Suppressor macrophage treated with lipopolysaccharide for 1 hour (primary cell): ENCODE measurements at places on chromosomes 1 and 21.

DNA sequence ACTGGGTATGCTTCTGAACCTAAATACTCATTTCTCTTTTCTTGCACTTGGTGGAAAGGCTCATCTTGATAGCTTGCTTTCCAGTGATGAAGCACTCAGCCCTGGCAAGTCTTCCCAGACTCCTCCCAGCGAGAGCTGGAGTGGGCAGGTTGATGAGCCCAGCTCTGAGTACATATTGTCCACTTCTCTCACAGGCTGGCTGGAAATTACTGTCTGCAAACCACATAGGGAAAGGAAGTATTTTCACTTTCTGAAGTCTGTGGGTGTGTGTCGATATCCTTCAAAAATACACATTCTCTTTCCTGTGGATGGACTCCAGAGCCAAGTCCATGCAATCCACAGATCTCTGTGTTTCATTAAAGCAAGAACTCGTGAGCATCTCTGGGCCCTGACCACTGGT, 38.7 kb upstream of the CNTN2 start:
- peak; percentile 22 for DNase-seq

GRCh38 chr1:95809391-95809790, 575.4 kb downstream of the RWDD3 start:
- no peak for DNase-seq

- DNase-seq: no peak
Measured at GRCh38 chr1:189654906-189655305, 822.8 kb downstream of the BRINP3 start.

DNA sequence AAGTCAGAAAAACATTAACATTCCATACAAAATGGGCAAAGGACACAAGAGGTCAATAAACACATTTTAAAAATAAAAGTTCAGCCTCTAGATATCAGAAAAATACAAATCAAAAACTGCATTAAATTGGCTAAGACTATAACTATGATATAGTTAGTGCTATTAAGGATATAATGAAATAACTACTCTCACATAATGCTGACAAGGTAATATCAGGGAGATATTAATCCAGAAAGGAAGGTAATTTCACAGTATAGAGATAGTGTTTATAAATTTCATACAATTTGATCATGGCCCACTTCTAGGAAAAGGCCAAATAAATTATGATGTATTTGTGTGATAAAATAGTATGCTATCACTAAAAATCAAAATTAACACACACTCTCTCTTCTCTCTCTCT, 61.8 kb downstream of the LBR start:
- DNase-seq: no peak

DNA sequence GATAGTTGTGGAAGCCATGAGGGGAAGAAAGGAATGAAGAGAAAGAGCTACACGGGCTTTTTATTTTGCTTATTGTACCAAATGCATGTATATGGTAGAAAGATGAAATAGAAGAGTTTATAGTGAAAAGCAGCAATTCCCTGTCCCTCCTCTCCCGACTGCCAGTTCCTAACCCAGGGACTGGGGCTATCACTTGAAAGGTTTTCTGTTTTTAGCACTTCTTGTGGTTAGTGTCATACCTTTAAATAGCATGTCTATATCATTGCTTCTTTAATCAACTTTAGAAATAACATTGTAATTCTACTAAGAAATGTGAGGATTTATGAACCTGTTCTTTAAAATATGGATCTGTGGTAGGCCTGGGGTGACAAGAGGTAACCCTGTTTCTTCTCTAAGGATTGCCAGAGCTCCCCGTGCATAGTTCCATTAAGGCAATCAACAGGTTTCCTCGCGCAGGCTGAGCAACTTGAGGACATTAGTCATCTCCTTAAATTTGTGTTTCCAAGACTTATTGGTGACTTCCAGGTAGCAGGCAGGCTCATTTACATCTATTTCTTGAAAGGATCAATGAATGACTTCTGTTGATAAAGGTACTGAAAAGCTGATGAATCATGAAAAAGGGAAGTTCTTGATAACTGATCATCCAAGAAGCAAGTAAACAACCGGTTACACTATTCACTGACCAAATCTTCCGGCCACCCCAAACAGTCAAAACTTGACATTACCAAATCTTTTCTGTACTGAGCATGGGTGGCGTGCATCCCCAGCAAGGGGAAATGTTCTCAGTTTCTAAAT, 37.8 kb upstream of the S1PR1 start:
- peak; percentile 19 for DNase-seq

DNA sequence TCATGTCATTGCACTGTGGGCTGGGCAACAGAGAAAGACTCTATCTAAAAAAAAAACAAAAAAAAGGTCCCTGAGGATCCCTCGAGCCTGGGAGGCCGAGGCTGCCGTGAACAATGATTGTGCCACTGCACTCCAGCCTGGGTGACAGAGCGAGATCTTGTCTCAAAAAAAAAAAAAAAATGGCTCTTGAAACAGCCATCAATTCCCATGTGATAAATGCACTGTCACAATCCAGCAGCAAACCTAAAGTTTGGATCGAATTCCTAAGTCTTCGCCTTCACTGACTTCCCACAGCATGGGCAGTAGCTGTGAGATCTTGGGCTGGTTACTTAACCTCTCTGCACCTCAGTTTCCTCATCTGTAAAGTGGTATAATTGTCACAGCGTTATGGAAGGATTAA, 43.5 kb downstream of the IGSF3 start:
- DNase-seq: no peak

GRCh38 chr1:115807723-115808122, 33.2 kb downstream of the NHLH2 start:
- peak; percentile 83 for DNase-seq

GRCh38 chr1:199682081-199682480, 345.4 kb upstream of the NR5A2 start:
- DNase-seq: no peak

DNA sequence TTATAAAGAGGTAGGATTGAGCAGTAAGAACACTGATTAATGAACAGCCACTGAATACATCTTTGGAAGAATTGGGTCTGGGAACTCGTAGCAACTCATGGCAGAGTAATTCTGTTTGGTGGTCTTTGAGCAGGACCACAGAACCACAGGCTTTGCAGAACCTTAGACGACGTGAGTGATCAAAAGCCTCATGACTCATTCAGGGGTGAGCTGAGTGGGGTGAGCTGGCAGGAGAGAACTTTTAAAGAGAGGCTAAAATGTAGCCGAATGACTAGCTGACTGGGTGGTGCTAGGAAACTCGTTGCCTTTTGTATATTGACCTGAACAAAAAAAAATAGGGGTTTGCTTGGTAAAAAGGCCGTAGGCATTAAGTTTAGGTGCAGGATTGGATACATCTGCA, 313.8 kb downstream of the TGFB2 start:
- DNase-seq: peak; percentile 10

- no peak for DNase-seq
Measured at GRCh38 chr1:20753589-20753988, 21.1 kb upstream of the SH2D5 start.

DNA sequence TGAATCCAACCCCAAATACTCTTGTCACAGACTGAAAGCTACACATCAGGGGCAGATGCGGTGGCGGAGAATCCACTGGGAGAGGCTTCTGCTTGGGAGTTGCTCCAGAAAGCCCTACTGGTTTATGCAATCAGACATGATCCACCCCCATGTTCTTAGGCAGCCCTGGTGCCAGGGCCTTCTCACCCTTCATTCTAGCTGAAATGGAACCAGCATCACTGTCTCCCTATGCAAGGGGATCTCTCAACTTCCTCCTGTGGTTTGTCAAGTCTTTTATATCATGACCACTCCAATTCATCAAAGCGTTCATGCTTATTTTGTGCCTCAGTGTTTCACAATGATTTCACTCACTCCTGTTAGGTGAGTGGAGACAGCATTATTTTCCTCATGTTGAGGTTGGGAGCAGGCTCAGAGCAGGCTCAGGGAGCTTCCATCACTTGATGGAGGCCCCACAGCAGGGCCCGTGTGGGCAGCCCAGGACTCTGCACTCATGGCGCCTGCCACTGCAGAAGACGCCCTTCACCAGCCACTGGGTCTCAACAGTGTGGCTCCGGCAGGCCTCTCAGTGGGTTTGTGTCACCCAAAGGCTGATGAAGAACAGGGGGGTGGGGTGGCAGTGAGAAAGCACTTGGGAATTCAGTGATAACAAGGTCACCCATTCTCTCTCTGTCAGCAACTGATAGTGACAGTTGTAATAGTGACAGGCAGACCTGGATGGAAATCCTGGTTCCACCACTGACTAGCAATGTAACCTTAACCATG, 67.1 kb downstream of the CD58 start:
- DNase-seq: peak; percentile 80

- DNase-seq: peak; percentile 84
Measured at GRCh38 chr1:15948595-15949452, 27.1 kb downstream of the ZBTB17 start.

- peak; percentile 28 for DNase-seq
Measured at GRCh38 chr1:70745199-70745598, 302.4 kb downstream of the PTGER3 start.

DNA sequence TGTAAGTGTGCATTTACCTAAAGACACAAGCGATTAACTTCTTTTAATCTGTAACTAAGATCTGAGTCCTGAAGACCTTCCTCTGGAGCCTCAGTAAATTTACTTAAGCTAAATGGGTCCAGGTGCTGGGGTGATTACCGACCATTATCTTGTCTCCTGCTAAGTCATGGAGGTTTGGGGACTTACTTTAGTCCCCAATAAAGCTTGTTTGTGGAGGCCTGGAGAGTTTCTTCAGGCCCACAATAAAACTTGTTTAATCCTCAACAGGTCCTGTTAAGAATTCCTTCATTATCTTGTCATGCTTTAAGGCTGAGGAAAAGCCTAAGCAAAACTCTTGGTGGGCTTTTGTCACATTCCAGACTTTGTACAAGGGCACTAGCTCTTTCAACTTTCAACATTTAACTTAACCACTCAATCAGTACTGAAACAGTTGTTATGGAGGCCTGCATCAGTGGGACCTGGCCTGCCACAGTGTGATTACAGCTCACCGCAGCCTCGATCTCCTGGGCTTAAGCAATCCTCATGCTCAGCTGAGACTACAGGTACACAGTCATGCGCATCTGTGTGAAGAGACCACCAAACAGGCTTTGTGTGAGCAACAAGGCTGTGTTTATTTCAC, 84.0 kb downstream of the FMO4 start:
- DNase-seq: no peak

- no peak for DNase-seq
Measured at GRCh38 chr1:170310014-170310405, 164.3 kb downstream of the NTMT2 start.

- no peak for DNase-seq
Measured at GRCh38 chr1:72357411-72357810, 75.1 kb upstream of the NEGR1 start.

GRCh38 chr1:18668750-18669404, 38.2 kb downstream of the PAX7 start:
- no peak for DNase-seq

GRCh38 chr1:6222636-6223035, 13.1 kb downstream of the ICMT start:
- DNase-seq: no peak

DNA sequence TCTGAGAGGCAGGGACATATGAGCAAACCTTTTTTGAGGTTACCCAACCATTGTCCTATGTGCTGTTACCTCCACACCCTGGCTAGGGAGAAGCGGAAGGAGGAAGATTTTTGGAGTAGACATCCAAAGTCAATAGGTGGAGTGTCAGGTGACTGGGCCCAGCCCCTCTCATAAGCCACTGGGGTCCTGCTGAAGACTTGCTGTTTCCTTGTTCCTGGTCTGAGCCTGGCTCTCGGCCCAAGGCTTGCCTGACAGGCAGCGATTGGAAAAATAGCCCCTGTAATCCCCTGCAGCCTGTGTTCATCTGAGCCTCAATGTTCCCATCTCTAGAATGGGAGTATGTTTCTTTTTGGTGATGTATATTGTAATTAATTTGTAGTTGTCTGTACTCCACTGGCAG, 6.9 kb upstream of the PIGR start:
- DNase-seq: no peak

DNA sequence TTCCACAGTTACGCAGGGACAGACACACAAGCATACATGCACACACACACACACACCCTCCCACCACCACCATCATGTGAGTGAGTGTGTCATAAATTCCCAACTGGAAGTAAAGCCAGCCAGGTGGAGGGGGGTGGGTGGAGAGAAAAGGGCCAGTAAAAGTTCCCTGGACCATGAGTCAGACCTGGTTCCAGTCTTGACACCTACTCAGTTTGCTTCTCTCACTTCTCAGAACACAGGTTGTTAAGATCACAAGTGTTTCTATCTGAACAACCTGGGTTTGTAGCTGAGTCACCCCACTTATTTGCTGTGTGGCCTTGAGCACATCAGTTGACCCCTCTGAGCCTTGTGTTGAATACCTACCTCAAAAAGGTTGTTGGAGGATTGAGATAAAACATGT, 9.6 kb downstream of the EPHA10 start:
- peak; percentile 20 for DNase-seq

GRCh38 chr1:101065575-101065974, 40.0 kb upstream of the DPH5 start:
- DNase-seq: no peak

DNA sequence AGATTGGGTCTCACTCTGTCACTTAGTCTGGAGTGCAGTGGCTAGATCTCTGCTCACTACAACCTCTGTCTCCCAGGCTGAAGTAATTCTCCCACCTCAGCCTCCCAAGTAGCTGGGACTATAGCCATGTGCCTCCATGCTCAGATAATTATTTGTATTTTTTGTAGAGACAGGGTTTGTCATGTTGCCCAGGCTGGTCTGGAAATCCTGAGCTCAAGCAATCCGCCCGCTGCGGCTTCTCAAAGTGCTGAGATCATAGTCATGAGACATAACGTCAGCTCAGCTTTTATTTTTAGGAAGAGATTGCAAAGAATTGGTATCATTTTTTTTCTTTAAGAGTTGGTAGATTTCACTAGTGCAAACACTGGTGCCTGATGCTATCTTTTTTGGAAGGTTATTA, 244.9 kb downstream of the DSCAM start:
- peak; percentile 1 for DNase-seq

DNA sequence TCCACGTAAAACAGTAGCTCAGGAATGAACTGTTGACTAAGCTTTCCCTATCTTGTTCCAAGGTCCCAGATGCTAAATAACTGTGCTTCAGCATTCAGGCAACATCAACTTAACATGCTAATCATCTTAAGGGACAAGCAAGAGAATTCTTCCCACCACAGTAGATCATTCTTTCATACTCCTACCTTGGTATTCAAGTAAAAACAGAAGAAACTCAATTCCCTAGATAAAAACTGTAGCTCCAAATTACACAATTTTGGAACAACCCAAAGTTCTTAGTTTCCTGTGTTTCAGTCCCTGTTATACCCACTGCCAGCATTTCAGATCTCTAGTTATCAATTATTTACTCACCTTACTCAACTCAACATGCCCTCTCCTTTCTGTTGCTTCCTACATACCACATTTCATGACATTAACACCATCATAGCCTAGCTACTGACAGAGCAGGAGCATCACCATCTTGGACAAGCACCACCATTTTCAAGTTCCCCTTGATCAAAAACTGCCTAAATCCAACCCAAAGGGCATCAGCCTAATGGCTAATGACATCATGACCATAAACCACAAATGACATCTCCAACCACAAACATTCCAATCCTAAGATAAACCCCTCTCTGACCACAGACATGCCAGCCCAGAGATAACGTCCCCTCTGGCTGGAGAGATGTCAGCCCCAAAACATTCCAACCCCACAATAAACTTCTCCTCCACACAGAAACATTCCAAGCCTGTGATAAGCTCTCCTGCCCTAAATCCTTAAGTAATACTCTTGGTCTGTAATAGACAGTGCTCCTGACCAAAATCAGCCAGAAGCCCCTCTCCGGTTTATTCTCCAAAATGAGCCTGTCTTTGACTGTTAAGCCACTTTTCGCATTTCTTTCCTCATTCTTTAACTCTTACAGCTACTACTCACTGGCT, 191.2 kb downstream of the RERE start:
- DNase-seq: no peak

GRCh38 chr1:44531785-44532566, 126.9 kb downstream of the RNF220 start:
- DNase-seq: peak; percentile 24
